ENCODE measurements at places on chromosomes 7 and 10.

GRCh38 chr7:83672157-83672556, 23.2 kb upstream of the SEMA3E start:
- DNase-seq: no peak

- no peak for DNase-seq
These were observed 98.7 kb downstream of the RAMP3 start for GRCh38 chr7:45256309-45256708.

DNA sequence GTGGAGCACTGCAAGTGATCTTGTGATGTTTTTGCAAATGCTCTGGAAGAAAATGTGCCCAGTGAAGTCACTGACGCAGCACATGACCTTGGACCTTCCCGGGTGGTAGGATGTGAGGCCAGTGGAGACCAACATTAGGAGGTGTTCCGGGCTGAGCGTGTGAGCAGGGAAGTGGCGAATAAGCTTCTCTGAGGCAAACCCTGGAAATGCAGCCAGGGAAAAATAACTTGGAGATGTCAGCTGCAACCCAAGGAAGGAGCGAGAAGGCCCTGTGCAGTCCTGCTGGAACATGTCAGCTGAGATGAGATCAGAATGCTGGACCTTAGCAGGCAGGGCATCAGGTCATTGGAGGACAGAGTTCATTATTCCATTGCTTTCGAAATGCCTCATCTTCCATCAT, 18.6 kb upstream of the SDK1 start:
- DNase-seq: no peak

- no peak for DNase-seq
These were observed 159.3 kb downstream of the ELMO1 start for GRCh38 chr7:37289367-37289766.

- DNase-seq: peak; percentile 73
These were observed 95.0 kb downstream of the CABCOCO1 start for GRCh38 chr10:61757525-61758397.

- DNase-seq: peak; percentile 24
These were observed at the start of gene GPER1 for GRCh38 chr7:1087952-1088920. Gene GPER1 (plus strand): TSS chr7:1088113. CDS start chr7:1091729, 3,616 bp downstream.

- no peak for DNase-seq
These were observed 1.7 kb downstream of the MEPCE start for GRCh38 chr7:100431286-100431735.

- no peak for DNase-seq
These were observed 159.9 kb upstream of the MGMT start for GRCh38 chr10:129307141-129307540.

DNA sequence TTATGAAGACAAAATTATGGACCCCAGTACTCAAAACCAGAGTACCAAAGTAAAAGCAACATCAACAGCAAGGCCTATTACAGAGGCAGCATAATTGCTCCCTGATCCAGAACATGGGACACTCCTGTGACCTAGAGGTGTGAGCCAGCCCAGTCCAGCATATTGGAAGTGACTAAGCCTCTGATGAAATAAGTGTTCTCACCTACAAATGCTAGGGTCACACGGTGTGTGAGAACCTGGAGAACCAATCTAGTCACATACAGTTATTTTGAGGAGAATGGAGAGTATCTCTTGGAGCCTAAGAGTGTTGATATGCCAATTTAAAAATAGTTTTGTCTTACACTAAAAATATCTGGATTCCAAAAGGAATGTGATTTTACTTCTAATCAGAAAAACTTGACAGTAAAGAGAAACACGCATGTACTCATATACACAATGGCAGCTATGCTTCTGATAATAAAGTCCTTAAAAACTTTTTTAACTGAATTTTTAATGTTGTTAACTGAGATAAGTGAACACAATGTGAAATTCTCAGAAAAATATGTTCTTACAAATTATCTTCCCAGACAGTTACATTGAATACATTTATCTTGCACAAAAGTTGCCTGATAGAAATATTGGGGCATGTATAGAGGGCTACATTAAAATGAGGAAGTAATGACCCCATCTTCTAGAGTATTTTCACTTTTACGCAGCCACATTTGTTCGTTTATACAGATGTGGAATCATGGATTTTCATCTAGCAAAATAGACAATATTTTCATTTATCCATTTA, 56.8 kb upstream of the CD36 start:
- DNase-seq: peak; percentile 42

DNA sequence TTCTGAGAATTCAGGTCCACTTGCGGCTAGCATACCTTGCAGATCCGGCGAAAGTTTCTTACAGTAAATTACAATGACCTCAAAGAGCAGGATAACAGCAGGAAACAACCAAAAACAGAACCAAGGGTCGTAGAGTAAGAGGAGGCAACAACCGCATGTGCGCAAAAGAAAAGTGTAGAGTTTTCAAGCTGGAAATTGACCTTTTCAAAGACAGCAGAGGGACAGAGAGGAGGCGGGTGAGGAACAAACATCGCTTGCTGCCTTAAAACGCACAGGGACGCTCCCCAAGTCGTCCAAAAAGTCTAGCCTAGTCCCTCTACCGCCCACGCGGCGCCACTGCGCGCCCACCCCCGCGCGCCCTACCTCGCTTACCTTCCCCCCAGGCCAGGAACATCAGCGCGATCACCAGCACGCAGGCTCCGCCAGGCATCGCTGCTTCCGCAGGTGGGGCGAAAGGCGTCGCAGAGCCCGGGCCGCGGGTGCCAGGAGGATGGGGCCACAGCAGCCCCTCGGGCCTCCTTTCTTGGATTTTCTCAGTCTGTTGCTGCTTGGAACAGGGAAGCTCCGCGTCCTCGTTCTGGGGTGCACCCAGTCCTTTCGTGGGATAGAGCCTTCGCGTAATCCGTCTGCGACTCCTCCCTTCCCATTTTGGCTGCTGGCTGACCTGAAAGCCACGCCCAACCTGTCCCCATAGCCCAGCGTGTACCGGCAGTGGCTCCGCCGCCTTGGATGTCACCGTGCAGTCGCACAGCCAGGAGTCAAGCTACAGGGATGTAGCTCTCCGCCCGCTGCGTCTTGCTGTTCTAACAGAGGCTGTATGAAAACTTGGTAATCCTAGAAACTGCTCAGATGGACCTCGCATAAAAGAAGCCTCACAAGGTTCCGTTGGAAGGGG, at the start of gene VWDE:
VWDE (minus strand) TSS at position 579 of the 895 bp plus-strand sequence; CDS start at position 430, 149 bp downstream.
- DNase-seq: no peak

DNA sequence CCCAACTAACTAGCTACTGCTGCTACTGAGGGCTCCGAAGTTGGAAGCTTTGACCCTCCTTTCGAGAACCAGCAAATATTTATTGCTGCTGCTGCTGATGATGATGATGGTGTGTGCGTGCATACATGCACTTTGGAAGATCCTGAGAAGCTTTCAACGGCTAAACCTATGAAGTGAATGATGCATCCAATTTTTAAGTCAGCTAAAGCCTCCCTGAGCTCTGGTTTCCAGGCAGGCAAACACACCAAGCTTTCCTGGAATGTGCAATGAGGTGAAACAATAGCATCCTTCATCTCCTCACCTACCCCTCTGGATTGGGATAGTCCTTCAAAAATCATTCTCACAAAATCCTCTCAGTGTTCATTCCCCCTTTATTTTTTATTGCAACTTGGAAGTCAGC, 13.9 kb downstream of the MACC1 start:
- no peak for DNase-seq

- DNase-seq: no peak
These were observed 371.7 kb upstream of the IGFBP3 start for GRCh38 chr7:46292741-46293140.

DNA sequence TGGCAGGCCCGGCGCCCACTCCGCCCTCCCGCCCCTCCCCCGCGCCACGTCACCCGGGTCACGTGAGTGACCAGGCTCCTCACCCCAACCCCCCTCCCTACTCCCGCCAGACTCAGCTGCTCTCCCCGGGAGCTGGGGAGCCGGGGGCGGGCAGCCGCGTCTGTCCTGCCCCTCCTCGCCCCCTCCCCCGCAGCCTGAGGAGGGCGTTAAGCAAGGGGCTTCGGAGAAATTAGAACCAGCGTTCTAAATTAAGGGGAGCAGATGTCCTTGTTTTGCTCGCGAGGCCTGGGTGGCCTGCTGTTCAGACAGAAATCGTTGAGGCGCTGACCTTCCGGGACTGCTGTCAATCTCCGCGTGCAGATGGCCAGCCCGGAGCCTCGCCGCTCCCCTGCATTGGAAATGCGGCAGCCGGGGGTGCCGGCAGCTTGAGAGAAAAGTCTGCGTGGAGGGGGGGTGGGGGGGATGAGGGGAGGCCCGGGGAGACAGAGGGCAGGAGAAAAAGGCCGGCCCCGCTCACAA, 102.2 kb upstream of the ZNF438 start:
- DNase-seq: peak; percentile 65

GRCh38 chr7:73768641-73769480, 1.2 kb downstream of the CLDN3 start:
- no peak for DNase-seq

- peak; percentile 58 for DNase-seq
These were observed 113.7 kb downstream of the RAB11FIP2 start for GRCh38 chr10:117933036-117933435.

- no peak for DNase-seq
These were observed 345.7 kb upstream of the KLF6 start for GRCh38 chr10:4130685-4131084.

DNA sequence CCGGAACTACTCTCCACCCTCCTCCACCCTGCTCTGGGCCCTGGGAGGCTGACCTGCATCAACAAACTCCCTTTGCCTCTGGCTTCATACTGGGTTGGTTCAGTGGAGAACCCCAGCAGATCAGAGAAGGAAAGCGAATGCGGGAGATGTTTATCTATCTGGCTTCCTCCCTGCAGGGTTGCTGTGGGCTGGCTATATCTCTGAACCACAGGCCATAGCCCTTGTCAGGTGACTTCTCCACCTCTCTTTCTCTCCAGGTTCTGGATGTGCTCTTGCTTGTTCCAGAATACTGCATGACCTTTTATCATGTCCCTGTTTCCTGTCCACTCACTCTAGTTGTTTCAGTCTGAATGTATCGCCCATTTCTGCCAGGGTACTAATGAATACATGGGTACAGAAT, 51.7 kb upstream of the IFRD1 start:
- DNase-seq: no peak

DNA sequence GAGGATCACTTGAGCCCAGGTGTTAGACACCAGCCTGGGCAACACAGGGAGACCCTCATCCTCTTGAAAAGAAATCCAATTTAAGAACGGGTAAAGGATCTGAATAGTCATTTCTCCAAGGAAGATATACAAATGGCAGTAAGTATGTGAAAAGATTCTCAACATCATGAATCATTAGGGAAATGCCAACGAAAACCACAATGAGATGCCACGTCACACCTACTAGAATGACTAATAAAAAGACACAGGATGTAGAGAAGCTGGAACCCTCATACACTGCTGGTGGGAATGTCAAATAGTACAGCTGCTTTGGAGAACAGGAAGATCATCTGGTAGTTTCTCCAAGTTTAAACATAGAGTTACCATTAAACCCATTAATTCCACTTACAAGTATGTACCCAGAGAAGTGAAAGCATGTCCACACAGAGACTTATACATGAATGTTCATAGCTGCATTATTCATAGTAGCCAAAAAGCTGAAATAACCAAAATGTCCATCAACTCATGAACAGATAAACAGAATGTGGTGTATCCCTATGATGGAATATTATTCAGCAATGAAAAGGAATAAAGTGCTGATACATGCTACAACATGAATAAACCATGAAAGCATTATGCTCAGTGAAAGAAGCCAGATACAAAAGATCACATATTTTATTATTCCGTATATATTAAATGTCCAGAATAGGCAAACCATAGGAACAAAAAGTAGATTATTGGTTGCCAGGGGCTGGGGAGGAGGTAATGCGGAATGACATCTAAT, 13.1 kb upstream of the ZMIZ2 start:
- peak; percentile 99 for DNase-seq

GRCh38 chr10:69049566-69049961, 38.3 kb upstream of the SRGN start:
- DNase-seq: no peak

GRCh38 chr10:110802551-110803238, 69.0 kb upstream of the PDCD4 start:
- peak; percentile 94 for DNase-seq

GRCh38 chr7:78746301-78746700, 707.2 kb downstream of the MAGI2 start:
- DNase-seq: no peak
